ENCODE measurements at places on chromosomes 5 and 9.

DNA sequence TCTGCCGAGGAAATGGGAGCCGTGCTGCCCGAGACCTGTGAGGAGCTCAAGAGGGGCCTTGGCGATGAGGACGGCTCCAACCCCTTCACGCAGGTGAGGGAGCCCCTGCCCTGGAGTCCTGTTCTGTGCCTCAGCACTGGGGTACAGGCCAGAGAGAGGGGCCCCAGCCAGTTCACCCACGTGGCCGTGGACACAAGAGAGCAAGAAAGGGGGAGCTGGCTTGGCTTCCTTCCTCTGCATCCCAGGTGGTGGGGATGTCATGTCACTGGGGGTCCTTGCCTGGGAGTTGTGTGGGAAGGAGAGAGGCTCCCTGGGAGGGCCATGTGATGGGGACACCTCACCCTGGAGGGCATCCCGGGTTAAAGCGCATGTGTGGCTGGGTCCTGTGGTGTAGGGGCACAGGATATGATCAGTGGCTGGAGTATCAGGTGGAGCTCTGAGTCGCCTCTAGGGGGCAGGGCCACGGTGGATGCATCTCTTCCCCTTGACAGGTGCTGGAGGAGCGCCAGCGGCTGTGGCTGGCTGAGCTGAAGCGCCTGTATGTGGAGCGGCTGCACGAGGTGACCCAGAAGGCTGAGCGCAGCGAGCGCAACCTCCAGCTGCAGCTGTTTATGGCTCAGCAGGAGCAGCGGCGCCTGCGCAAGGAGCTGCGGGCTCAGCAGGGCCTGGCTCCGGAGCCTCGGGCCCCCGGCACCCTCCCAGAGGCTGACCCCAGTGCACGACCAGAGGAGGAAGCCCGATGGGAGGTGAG, 7.5 kb downstream of the N4BP3 start:
- peak; percentile 97 for DNase-seq

GRCh38 chr5:177134697-177135225, 1.2 kb downstream of the NSD1 start:
- no peak for DNase-seq

DNA sequence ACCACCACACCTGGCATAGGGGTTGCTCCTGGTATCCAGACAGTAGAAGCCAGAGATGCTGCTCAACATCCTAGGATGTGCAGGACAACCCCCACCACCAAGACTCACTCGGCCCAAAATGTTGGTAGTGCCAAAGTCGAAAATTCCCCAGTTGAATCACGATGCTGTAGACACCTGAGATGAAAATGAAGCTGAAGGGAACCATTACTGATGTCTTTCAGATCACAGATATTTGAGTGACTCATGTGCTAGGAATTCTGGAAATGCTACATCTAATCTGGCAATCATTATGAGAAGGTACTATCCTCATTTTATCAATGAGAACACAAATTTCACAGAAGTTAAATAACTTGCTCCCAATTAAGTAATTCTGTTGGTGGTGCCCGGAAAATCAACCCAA, 21.0 kb upstream of the UBE2QL1 start:
- DNase-seq, result no peak

DNA sequence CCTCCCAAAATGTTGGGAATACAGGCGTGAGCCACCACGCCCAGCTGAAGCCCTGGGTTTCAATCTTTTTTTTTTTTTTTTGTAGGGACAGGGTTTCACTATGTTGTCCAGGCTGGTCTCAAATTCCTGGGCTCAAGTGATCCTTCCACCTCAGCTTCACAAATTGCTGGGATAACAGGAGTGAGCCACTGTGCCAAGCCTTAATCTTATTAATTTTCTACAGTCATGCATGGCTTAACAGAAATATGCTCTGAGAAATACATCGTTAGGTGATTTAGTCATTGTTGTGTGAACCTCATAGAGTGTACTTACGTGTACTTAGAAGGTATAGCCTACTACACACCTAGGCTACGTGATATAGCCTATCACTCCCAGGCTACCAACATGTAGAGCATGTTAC, 31.0 kb downstream of the GLDC start:
- no peak for DNase-seq

DNA sequence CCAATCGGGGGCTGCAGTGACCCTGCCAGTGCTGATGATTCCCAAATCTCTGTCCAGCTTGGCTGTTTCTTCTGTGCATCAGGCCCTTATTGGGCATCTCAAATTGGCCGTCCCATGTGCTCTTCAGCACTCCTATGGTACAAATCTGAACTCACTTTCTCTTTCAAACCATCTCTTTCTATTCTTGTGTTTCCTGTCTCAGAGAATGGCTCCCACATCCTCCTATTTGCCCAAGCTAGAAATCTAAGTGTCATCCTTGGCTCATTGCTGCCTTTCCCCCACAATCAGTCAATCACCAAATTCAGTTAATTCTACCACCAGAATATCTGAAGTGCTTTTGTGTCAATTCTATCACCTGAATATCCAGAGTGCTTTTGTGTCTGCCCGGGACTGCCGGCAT, 336.6 kb downstream of the CWC27 start:
- DNase-seq, result no peak

- DNase-seq, result no peak
These were observed 57.6 kb upstream of the OTP start for GRCh38 chr5:77696120-77696519.

DNA sequence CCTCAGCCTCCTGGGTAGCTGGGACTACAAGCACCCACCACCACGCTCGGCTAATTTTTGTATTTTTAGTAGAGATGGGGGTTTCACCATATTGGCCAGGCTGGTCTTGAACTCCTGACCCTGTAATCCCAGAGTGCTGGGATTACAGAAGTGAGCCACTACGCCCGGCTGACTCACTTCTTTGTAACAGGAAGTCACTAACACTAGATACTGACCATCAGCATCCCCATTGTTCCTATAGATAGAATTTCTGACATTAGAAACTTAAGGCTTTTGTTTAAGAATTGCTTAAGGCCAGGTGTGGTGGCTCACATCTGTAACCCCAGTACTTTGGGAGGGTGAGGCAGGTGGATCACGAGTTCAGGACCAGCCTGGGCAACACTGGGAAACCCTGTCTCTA, 42.2 kb downstream of the LEAP2 start:
- no peak for DNase-seq

- DNase-seq, result no peak
These were observed 151.7 kb upstream of the HCN1 start for GRCh38 chr5:45847877-45848276.

- DNase-seq, result no peak
These were observed 120.2 kb upstream of the RASA1 start for GRCh38 chr5:87147441-87147840.

- peak; percentile 60 for DNase-seq
These were observed 168.5 kb downstream of the AUH start for GRCh38 chr9:91193087-91193657.

GRCh38 chr9:97705354-97705950, 8.3 kb upstream of the XPA start:
- DNase-seq, result no peak

- DNase-seq, result no peak
These were observed 31.1 kb upstream of the MEIKIN start for GRCh38 chr5:131976414-131977211.

GRCh38 chr9:36550135-36550534, 22.6 kb upstream of the MELK start:
- DNase-seq, result no peak

GRCh38 chr9:35353731-35354365, 136.1 kb upstream of the RUSC2 start:
- no peak for DNase-seq

DNA sequence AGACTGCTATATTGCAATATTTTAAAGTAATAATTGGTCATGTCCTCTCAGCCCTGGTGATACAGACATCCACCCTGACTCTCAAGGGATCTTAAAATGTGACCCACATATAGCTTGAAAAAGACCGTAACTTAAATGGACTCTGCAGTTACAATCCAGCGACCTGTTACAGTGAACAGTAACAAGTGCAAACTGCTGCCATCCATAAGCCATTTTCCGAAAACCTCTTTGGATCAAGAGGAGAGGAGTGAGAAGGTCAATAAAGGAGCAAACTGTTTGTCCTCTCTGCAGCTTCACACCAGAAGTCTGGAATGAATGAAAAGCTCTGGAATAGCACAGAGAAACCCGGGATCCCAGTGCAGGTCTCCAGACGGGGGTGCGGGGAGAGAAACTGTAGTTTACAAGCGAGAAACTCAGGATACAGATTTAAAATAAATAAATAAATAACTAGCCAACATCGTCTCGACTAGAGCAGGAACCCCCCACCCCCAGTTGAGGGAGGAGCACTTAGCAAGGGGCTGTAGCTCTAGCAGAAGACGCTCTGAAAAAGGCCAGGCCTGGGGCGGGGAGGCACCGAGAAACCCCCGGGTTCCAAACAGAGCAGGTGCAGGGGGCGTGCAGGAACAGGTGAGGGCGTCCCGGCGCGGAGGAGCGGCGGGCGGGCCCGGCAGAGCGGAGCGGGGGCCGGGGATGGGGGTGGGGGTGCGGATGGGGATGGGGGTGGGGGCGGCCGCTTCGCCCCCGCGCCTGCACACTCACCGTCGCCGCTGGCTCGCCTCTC, 572 bp downstream of the ZDHHC21 start:
- DNase-seq, result no peak

- no peak for DNase-seq
These were observed 125.7 kb upstream of the SMIM23 start for GRCh38 chr5:171659896-171660295.

- no peak for DNase-seq
These were observed 35.9 kb downstream of the ITK start for GRCh38 chr5:157216391-157217142.

GRCh38 chr5:109316634-109317033, 93.1 kb downstream of the PJA2 start:
- no peak for DNase-seq

- no peak for DNase-seq
These were observed at the start of gene PTPDC1 for GRCh38 chr9:94084314-94084713. Gene PTPDC1 (plus strand): TSS chr9:94084464. CDS start chr9:94084531, 67 bp downstream.

DNA sequence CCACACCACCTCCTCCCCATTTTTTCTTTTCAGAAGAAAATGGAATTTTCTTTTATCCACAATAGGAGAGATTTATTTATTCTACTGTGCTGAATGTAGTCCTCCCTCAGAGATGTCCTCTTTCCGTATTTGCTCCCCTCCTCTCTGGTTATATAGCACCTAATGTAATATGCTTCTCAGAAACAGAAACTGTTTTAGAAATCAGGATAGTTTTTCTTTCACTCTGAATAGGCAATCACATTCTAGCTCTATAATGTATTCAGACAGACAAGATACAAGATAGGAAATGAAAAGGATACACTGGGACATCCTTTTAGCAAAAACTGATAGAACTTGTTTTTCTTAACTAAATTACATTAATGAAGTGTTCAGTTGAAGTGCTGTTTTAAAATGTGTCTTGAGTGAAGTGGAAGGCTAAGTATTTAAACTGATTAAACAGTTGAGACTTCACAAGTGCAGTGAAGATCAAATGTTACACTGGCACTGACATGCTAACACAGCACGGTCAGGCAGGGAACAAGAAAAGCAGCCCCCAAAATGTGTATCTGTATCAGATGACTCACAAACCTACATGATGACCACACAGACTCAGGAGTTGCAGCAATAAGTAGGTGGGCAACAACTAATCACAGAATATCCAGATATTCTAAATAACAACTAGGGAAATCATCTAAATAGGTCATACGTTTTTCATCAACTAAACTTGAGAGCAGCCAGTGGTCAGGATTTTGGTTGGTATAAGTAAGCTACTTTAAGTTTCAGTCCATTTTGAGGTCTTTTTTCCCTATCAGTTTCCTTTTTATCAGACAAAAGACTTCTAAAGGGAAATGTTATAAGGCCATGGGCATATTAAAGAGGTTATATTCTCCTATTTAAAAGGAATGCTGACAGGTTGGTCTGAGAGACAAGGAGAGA, 260.4 kb downstream of the MLLT3 start:
- no peak for DNase-seq

- peak; percentile 71 for DNase-seq
These were observed 11.4 kb upstream of the ASS1 start for GRCh38 chr9:130433168-130433946.

- DNase-seq, result no peak
These were observed 42.7 kb downstream of the UBE2QL1 start for GRCh38 chr5:6491196-6491918.

- DNase-seq, result no peak
These were observed 26.4 kb upstream of the ADAMTSL1 start for GRCh38 chr9:18447541-18447940.

GRCh38 chr9:95667789-95668188, 151.0 kb upstream of the PTCH1 start:
- no peak for DNase-seq

DNA sequence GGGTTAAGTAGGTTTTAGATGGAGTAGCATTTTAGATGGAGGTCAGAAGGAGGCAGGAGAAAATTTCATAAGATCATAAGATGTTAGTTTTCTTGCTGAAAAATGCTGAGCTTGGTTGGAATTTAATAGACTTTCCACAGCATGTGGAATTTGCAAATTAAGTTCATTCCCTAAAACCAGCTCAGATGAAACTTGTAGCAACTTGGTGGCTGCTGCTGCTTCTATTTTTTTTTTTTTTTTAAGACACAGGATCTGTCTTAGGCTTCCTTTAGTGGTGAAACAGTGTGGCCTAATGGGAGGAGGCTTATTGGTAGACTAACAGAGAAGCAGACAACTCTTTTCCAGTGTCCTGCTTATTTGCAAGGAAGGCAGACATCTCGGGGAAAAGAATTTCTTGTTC, 154.5 kb downstream of the AOPEP start:
- DNase-seq, result no peak

GRCh38 chr5:74556631-74557595, 83.6 kb downstream of the ENC1 start:
- DNase-seq, result no peak

- no peak for DNase-seq
These were observed 79.3 kb downstream of the FOXD1 start for GRCh38 chr5:73369278-73369677.

GRCh38 chr5:61828856-61829255, 477.1 kb upstream of the KIF2A start:
- no peak for DNase-seq

DNA sequence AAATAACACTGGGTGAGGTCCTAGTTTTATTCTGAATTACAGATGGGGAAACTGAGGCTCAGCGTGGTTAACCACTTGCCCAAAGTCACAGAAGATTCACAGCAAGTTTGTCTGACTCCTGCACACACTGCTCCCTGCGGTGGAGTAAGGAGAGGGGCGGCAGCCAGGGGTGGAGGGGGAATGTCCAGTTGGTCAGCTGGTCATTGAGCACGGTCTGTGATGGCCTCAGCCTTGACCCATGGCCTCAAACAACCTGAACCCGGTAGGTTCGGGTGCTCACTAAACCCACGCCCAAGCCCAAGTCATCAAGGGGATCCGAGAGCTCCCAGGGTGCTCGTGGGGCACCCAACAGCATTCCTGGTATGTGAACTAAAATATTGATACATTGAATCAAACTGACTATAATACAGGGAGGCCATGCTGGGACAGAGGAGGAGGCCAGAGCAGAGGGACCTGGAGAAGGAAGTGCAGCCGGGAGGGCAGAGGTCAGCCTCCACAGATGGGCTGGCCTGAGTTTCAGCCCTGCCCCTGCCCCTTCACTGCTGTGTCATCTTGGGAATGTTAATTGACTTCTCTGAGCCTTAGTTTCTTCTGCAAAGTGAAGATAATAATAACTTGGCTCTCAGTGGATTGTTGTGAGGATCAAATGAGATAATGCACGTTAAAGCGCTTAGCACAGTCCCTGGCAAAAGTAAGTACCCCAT, 3.6 kb upstream of the IL17B start:
- DNase-seq, result no peak
